ENCODE measurements at places on chromosomes 6 and 20.

- DNase-seq = no peak
These were observed 148.4 kb upstream of the EYA4 start for GRCh38 chr6:133092771-133093170.

DNA sequence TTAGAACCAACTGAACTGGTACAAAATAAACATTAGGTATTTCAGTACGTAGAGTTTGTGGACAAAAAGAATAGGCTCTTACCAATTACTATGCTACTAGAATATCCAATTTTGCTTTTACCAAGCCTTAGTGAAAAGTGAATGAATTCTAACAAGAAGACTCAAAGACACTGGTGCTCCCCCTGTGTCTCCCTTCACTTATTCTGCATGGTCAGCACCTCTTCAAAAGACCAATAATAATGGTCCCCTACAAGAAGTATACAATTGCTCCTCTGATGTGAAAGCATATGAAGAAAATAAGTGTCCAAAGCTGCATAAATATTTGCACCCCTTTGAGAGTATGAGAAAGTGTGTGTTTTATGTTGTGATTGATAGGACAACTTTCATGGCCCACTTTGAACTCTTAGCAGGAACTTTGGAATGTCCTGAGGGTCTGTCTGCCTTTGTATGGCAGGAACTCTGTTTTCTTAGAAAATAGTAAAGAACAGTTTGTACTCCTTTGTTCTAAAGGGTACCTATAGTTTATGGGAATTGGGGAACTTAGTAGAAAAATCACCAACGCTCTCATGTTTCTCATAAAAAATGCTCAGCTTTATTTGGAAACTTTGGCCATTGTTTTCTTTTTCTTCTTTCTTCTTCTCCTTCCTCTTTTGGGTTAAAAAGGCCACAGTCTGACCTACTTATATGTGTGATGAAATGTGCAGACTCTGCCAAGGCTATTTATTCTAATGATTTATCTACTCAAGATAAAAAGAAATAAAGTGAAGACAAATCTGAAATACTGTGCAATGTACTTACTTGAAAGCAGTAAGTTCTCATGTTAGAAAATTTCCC, 352.4 kb downstream of the LAMA2 start:
- no peak for DNase-seq

DNA sequence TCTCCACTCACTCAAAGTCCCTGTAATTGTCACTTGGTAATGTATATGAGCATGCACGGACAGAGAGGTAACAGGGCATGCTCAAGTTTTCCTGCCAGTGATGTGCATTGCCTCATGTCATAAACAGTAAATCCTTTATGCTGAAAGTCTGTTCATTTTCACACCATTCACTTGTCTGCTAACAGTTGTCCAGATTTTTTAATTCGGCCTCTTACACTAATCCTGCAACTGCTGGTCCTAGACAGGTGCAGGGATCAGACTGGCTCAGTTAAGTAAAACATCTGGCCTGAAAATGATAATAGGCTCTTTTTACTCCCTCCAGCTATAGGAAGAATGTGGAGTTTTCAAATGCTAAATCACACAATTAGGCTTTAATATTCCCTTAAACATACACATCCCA, 185.4 kb upstream of the VGLL2 start:
- DNase-seq = no peak

DNA sequence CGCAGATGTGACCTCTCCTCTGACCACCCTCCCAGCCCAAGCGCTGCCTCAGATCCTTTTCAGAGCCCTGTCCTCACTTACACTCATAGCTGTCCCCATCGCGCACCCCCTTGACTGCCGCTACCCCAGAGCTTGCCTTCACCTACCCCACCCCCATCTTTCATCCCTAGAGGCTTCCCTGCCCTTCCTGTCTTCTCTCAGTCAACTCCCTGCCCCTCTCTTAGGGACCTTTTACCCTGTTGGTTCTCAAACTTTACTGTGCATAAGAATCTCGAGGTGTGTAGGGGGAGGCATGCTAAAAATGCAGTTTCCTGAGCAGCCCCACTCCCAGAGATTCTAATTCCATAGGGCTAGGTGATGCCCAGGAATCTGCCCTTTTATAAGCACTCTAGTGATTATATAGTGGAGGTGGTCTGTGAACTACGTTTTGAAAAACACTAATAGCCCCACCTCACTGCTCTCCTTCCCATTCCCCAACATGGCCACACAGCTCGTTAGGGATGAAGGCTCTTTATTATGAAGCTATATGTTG, 725 bp downstream of the TM9SF4 start:
- no peak for DNase-seq

DNA sequence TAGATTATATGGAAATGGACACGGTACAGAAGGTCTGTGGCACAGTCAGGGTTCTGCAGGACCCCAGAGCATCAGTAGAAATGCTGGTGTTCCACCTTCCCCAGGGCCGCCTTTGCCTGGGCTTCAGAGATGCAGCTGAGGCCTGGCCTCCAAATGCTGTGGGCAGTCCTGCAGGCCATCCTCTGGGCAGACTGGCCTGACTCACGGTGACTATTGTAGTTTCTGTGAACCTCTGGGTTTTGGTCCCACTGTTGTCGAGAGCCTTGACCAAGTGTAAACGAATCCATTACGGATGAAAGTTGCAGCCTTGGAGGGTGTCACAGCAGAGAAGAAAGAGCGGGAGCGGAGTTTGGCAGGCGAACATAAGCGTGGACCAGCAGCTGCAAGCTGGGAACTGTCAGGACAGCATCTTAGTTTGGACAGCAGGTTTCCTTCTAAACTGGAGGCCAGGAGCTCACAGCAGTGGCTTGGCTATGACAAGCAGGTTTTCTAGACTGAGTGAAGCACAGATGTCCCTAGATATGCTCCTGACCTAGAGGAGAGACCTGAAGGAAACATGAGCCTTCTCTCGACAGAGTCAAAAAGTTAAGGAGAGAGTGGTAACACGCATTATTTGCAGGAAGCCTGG, 46.2 kb upstream of the BCLAF1 start:
- no peak for DNase-seq

DNA sequence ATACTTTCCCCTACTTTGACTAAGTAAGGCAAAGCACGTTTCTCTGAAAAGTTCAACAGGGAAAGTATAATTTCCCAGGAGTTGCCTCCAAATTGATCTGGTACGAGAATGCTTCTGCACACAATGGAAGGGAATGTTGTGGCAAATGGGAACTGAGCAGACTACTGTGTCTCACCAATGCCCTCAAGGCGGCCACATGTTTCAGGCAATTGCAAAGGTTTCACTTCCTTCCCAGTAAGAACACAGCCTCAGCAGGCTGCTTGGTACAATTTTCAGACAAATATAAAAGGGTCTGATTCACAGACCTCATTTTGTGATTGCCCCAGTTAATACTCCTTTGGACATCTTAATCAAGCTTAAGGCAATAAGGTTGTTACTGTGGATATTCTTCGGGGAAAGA, 71.2 kb downstream of the KIAA0319 start:
- DNase-seq = no peak

- DNase-seq = no peak
These were observed 1.7 kb downstream of the THBD start for GRCh38 chr20:23047738-23048214.

GRCh38 chr6:142331075-142331551, 29.3 kb downstream of the ADGRG6 start:
- DNase-seq = no peak

DNA sequence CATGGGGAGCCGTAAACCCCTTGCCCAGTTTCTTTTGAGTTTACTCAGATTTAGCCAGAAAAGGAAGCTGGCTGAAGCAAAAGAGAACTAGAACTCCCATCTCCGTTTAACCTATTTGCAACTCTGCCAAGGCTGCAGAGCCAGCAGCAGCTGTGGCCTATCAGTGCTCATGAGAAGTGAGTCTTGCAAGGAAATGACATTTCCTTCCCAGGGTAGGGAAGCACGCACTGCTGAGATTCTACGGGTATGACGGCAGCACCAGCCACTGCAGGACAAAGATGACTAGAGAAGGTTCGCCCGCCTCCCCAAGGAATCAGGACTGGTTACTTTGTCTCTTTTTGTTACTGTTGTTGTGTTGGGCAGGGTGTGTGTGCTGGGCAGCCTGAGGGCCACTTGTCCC, 47.6 kb downstream of the PPP1R3G start:
- DNase-seq = no peak

- DNase-seq = peak; percentile 30
These were observed 34.2 kb upstream of the MDGA1 start for GRCh38 chr6:37731888-37732287.

GRCh38 chr6:105213272-105213671, 33.5 kb upstream of the POPDC3 start:
- no peak for DNase-seq

GRCh38 chr6:16184129-16184528, 54.3 kb upstream of the GMPR start:
- DNase-seq = no peak

DNA sequence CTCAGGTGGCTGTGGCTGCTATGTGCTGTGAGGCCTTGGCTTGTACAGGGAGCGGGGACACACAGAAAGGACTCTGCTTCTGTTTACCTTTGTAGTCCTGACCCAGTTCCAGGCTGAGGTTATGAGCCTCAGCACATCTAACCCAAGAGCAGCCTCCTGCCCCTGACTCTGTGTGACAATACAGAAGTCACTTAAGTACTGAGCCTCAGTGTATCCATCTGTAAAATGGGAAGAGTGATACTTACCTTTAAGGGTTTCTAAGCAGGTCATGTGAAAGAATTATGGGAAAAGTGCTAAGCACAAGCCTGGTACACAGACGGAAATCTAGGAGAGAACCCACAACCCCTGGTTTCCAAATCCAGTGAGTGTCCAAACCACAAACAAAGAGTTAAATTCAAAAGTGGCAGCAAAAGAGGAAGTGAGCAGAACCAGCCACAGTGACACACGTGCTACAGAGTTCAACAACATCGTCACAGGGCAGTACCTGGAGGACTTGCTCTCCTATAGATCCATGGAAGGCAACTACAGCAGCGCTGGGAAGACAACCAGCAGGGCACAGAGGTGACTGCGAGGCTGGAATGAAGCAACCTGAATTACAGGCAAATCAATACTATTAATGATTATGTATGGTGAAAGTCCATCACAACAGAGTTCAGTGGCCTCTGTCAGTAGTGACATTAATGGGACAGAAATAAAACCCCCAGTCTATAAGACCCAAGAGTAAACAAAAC, 12.5 kb downstream of the TRIM26 start:
- no peak for DNase-seq

GRCh38 chr6:25157183-25157582, 122.0 kb upstream of the CARMIL1 start:
- no peak for DNase-seq

DNA sequence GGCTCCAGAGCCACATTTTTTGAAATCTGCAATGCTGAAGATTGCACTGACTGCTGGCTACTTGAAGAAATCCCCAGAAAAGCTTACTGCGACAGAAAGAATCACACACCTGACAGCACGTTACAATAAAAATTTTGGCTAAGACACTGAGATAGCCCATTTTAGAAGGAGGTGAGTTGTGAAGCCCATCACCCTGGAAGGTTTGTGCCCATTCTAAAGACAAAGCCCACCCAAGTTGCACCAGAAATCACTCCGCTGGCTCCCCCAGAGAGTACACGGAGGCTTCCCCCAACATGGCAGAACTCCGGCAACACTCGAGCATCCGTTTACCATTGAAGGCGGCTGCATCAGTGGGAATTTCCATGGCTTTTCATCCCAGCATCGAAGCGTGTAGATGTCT, 29.4 kb downstream of the LPA start:
- peak; percentile 10 for DNase-seq

- DNase-seq = no peak
These were observed 30.9 kb upstream of the NEDD9 start for GRCh38 chr6:11263291-11263775.

GRCh38 chr6:95601133-95601532, 23.8 kb downstream of the MANEA start:
- no peak for DNase-seq

GRCh38 chr6:54802775-54803634, 43.6 kb upstream of the FAM83B start:
- no peak for DNase-seq

- DNase-seq = no peak
These were observed 79.3 kb downstream of the AHI1 start for GRCh38 chr6:135418040-135418760.

DNA sequence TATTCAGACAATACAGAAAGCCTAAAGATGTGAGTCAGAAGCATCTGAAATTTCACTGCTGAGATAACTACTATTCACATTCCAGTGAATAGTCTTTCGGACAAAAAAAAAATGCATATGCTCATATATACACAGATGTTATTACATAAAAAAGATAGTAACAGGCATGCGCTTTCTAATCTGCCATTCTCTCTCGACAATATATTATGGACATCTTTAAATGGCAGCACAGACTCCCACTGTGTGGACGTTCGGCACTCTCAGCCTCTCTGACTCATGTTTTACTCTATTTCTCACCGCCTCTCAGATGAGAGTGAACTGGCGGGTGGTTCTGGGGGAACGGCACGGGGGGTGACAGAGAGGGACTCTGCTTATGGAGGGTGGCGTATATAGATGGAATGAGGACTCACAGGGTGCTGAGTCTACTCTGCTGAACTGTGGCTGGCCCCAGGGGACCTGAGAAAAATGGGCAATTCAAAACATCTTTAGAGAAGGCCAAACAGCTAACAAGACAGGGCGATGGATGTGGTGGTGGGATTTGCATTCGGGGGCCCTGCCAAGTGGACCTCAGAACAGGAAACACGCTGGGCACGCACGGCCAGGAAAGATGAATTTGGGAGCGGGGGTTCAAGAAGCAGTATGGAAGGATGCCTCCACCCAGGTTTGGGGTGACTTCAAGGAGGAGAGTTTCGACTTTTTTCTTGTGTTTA, 68.9 kb downstream of the MDGA1 start:
- no peak for DNase-seq

GRCh38 chr6:141110481-141110880, 1022.2 kb upstream of the GJE1 start:
- DNase-seq = no peak

DNA sequence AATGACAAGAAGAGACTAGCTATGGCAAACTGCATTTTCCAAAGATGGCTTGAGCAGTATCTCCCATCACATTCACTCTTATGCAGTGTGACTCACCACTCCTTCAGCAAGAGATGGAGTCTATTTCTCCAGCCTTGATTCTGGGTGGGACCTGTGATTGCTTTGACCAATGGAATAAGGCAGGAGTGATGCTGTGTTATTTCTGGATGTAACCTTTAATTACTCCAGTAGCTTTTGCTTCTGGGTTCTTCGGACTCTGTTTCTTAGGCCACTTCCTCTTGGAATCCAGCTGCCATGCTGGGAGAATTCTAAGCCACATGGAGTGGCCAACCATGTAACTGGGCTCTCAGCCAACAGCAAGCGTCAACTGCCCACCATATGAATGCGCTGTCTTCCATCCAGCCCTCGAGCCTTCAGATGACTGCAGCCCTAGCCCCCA, 50.7 kb downstream of the TGM2 start:
- no peak for DNase-seq

Measured in stimulated activated naive CD8-positive, alpha-beta T cell treated with anti-CD3 and anti-CD28 coated beads, Interleukin-15, amount 100 ng/mL, for 72 hours (primary cell).